ENCODE measurements at places on chromosomes 12 and 14. TPM values are rescaled to one million over a fixed set of nuclear protein-coding genes. Genes with fewer than 3 reads are reported as not detected.

DNA sequence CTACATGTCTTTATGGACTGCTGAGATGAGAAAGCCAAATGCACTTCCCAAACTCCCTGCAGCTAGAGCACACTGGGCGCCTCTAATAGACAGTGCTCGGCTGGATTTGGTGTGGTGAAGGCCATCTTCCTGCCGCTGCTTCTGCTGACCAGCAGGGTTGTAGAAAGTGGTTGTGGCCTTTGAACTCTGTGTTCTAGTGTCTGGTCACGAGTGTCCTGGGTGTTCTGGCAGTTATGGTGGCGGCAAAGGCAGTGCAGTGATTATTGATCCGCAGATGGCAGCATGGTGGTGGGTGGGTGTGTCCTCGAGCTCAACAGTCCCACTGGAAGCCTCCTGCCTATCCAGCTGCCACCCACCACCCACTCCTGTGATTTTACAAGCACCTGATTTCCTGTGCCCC lies 43.4 kb downstream of the SMIM41 start:
- DNase-seq, result no peak

- no peak for DNase-seq
These were observed 33.3 kb downstream of the CFAP54 start for GRCh38 chr12:96522690-96523089.

Gene ADAM20
- 0.13 TPM for polyA plus RNA-seq

DNA sequence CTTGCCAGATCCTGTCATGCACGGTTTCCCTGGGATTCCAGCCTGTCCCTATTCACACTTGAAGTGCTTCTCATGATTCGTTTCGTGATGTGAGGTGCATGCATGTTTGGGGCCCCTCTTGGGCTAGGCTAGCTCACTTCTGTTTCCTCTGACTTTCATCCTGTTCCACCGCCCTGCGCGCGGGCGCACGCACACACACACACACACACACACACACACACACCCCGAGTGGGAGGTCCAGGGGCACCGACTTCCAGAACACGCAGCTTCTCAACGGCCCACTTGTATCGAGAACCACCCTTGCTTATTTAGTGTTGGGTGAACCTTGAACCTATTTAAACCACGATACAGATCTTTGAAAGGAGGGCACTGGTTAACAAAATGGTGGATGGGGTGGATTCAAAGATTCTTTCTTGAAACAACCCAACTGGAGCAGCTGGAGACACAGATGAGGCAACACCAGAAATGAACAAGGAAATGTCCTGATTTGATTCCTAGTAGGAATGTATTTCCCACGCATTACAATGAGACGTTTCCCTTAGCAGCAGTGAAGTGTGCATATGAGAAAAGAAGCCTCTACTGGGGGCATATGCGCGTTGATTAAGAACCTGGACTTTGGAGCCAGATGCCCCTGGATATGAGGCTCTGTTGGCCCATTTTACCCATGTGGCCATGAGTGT lies 16.3 kb downstream of the ELK3 start:
- DNase-seq, result no peak

DNA sequence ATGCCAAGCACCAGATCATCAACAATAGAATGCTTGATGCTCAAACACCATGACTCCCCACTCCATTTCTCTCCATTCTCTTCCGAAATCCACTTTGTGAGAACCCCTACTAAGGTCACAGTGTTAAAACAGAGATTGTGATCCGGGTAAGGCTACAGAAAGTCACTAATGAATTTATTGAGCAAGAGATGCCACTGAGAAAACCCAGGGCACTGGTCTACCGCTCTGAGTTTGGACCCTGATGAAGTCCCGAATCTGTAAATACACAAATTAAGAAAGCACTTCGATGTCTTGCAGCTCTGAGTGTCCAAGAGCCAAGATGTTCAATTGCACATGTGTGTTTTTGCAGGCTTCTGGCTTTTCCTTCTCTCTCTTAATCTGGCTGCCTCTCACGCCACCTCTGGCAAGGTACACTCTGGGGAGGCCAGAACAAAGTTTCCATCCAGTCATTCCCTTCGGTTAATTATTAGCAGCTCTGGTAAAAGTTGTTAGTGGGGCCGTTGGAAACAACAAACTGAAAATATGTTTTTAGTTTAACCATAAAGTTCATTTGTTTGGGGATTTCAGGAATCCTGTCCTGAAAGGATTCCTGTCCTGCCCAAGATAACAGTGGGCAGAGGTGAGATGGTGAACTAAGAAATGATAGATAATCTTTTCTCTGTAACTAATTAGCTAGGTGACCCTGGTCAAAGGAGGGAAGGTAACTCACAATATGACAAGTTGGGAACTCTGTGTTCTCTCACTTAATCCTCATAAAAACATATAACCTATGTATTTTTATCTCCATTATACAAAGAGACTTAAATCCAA lies 75.4 kb downstream of the BTG1 start:
- DNase-seq, result no peak

GRCh38 chr12:2183556-2184541 lies 131.1 kb downstream of the CACNA1C start:
- DNase-seq, result peak; percentile 58
